ENCODE measurements at places on chromosomes 16 and 17.
A peak's percentile ranks its signal among the peaks of the same experiment; 100 is the strongest.

DNA sequence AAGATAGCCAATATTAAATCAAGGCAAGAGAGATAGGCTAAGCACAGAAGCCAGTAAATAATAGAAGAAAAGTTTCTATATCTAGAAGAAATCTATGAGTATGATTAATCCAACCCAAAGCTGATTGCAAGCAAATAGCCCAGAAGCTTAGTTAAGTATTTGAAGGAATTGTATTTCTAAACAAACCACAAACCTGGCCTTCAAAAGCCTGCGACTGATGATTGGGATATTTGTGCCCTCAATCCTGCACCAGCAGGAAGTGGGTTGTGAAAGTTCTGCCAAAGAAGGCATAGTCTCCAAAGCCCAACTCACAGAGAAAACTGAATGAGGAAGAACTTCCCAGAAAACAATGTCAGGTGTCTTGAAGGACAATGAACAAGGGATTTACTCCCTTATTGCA lies 114.5 kb upstream of the C17orf78 start:
- no peak for DNase-seq

GRCh38 chr17:76715496-76715830 lies 4.7 kb upstream of the MXRA7 start:
- DNase-seq = no peak

GRCh38 chr17:39001703-39002637 lies 34.8 kb upstream of the FBXO47 start:
- no peak for DNase-seq

DNA sequence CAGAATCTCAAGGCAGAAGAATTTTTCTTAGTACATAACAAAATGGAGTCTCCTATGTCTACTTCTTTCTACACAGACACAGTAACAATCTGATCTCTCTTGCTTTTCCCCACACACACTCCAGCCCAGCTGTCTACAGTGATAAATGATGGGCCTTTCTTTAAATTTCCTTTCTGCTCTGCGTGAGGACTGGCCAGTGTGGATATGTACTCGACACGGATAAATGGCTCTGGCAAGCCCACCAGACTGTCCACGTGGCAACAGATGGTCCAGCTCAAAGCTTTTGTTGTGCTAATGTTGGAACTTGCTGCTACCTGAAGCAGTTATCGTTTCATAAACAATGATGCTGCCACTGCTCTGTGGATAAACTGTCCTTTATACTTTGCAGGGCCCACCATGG lies 410.7 kb downstream of the TMEM114 start:
- DNase-seq = no peak

GRCh38 chr16:200388-200787 lies 20.1 kb downstream of the HBQ1 start:
- DNase-seq = no peak

GRCh38 chr17:11944587-11944986 lies 52.7 kb downstream of the ZNF18 start:
- DNase-seq = no peak

DNA sequence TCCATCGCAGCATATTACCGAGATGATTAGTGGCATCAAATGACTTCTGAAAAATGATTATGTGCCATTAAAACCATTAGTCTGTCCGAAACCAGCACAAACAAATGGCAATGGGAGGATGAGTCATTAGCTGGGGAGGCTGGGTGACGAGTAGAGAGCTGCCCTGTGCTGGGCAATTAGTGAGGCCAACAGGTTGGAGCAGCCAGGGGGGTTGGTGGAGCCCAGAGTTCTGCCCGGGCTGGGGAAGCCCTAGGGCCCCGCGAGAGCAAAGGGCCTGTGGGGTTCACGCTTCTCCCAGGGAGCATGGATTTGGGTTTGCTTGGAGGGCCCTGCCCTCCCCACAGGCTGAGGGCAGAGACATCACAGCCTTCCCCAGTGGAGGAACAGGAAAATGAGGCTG lies 152.1 kb upstream of the RPL38 start:
- DNase-seq = no peak

DNA sequence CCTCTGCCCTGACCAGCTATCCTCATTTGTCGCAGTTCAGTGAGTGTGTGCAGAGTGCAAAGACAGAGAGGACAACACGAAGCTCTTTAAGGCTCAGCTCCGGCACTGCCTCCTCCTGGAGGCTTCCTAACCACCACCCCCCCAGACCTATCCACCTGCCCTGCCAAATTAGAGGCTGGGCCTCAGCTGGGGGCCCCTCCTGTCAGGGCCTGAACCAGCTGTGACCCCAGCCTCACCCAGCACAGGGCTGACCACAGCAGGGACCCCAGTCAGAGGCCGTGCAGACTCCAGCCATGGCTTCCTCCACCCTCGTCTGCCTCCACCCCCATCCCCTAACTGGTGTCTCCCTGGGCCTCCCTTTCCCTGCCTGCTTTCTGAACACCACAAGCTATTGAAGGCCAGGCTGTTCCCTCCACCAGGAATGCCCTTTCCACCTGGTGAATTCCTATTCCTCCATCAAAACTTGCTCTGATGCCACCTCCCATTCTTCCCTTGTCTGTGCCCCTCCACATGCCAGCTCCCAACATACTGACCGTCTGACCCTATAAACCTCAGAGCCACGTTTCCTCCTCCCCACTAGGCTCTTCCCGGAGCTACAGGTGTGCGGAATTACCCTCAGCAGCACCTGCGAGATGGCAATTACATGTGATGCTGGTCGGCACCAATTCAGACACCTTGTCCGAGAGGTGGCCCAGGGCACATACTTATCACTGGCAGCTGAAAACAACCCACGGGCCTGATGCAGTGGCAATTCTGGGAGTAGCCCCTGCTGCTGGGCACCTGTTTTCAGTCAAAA lies 8.8 kb downstream of the SREBF1 start:
- no peak for DNase-seq

- DNase-seq = peak; percentile 7
Measured at GRCh38 chr16:53743149-53743566, 39.2 kb downstream of the FTO start.

- DNase-seq = no peak
Measured at GRCh38 chr17:44043272-44043696, 23.2 kb downstream of the LSM12 start.

DNA sequence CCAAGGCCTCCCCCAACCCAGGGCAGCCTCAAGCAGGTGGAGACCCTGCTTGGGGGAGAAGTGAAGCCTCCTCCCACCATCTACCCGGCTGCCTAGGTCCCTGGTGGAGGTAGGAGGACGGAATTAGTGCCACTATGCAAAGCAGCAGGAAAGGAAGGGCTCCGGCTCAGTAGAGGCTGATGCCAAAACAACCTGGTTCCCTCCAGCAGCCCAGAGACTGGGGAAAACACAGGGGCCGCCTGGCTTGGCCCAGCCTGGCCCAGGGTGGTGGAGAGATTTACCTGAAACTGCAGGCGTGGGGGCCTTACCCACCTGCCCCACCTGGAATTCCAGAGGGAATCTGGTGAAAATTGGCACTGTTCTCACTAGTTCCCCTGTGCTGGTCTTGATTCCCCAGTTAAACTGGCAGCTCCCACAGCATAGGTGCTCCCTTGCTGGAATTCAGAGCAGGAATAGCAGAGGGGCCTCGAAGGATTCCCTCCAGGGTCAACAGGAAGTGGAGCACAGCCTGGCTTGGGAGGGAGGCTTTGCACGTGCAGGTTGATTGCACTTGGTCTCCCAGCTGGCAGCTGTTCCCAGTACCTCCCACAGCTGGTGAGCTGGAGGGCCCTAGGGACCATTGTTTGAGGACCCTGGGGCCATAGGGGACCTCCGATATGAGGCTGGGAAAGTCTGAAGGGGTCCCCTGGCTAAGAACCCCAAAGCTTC lies 4.5 kb downstream of the CD79B start:
- no peak for DNase-seq

GRCh38 chr17:31074772-31075555 lies 19.8 kb upstream of the NF1 start:
- no peak for DNase-seq

DNA sequence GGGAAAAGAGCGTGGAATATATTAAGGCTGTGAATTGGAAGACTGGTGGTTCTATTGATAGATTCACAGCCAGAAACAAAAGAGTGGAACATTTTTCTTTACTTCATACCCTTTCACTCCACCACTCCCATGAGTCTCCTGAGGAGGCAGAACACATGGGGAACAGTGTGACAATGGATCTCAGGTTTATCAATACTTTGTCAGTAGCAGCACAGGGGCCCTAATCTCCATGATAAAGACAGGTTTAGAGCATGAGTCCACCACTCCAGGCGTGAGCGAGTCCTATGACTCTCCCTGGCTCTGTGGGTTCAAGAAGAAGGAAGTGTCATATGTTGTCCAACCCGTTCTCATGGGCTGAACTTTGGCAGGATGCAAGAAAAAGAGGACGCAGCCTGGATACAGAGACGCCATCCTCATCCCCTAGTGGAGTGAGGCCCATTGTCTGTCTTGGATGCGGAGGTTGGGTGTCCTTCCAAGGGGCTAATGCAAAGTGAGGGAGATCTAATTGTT lies 361.2 kb downstream of the TMEM114 start:
- DNase-seq = no peak

GRCh38 chr16:54237-54581 lies 581 bp downstream of the SNRNP25 start:
- DNase-seq = no peak

DNA sequence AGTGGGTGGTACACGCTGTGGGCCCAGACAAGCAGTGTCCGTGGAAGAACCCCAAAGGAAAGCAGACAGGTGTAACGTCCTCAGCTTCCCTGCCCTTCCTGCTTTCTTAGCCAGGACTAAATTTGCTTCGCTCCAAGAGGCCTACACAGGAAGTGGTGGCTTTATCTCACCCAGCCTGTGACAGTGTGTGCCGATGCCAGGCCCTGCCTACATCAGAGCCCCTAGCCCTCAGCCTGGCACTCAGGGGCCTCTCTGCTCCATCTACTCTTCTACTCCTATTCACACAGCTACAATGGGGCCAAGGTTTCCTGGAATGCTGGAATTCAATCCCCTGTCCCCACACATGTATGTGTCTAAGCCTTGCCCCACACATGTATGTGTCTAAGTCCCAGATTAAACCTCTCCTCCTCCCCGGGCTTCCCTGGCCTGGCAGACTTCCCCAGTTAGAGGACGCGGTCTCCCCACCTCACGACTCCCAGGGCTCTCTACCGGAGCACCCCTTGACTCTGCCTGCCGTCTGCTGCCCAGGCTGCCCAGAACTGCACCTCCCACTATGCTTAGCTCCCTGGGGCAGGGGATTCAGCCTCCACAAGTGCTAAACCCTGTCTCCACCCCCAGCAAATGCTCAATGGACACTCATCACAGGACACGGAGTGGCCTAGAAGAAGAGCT lies 8.2 kb downstream of the PGAP3 start:
- DNase-seq = no peak

GRCh38 chr17:61571624-61572023 lies 19.4 kb downstream of the NACA2 start:
- DNase-seq = no peak

- no peak for DNase-seq
Measured at GRCh38 chr17:79721993-79722671, 8.6 kb upstream of the ENPP7 start.

GRCh38 chr17:78974635-78975591 lies 4.8 kb downstream of the LGALS3BP start:
- DNase-seq = no peak

- no peak for DNase-seq
Measured at GRCh38 chr16:83348991-83349390, 458.8 kb upstream of the HSBP1 start.

DNA sequence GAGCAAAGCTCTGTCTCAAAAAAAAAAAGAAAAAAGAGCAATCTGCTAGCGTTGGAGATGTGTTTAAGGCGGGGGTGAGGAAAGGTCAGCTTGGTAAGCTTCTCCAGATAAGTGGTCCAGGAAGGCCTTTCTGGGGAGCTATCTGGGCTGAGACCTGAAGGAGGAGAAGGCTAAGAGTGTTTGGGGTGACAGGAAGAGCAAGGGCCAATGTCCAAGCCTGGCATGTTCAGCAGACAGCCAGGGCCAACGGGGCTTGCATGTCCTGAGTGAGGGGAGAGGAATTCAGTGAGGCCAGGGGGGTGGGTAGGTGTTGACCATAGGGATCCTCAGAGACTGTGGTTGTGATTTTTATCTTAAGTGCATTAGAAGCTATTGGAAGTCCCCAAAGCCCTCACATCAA lies 15.4 kb downstream of the STAT5A start:
- DNase-seq = no peak

GRCh38 chr16:81553080-81553813 lies 108.6 kb downstream of the CMIP start:
- DNase-seq = no peak

DNA sequence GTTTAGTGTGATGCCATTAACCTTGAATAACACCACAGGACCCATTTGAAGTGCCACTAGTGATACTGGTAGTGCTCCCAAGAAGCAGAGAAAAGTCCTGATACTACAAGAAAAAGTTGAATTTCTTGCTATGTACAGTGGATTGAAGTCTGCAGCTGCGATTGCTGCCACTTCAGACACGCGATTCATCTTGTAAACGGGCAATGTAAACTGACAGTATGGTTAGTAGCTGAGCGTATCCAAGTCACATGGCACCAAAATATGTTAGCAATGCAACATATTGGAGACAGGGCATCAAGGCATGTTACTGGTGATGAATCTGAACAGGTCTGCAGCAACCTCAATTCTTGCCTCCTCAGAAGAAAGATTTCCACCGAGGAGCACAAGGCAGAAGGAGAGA lies 238.9 kb downstream of the HS3ST3B1 start:
- no peak for DNase-seq

DNA sequence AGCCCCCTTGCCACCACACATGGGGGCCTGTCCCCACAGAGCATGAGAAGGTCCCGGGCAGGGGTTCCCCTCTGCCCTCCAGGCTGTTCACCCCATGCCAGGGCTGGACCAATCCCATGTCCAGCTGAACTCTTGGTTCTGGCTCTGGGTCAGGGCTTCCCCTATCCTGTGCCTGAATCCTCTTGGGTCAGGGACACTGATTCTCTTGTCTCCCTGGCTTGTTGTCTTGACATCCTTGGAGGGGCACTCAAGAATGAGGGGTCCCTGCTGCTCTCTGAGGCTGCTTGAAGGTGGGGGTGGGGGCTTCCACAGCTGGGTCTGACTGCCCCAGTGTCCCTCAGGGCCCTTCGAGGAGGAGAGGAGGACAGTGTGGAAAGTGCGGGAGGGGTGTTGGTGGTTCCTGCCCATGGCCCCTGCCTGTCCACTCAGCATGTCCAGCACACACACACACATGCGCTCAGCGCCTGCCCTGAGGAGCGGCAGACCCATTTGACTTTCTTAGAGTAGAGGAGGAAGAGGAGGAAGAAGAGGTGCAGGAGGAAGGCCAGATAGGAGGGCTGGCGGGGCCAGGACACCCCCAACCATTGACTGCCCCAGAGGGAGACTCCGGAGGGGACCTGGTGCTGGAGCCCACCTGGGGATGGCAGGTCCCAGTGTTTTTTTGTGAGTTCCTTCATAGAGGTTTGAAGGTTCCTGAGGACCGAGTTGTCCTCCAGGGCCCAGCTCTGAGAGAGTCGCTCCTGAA lies 47.0 kb downstream of the TNFRSF13B start:
- DNase-seq = no peak
